AG08395 (cell line): ENCODE measurements at places on chromosomes 12 and 14.
A peak's percentile ranks its signal among the peaks of the same experiment; 100 is the strongest.

DNA sequence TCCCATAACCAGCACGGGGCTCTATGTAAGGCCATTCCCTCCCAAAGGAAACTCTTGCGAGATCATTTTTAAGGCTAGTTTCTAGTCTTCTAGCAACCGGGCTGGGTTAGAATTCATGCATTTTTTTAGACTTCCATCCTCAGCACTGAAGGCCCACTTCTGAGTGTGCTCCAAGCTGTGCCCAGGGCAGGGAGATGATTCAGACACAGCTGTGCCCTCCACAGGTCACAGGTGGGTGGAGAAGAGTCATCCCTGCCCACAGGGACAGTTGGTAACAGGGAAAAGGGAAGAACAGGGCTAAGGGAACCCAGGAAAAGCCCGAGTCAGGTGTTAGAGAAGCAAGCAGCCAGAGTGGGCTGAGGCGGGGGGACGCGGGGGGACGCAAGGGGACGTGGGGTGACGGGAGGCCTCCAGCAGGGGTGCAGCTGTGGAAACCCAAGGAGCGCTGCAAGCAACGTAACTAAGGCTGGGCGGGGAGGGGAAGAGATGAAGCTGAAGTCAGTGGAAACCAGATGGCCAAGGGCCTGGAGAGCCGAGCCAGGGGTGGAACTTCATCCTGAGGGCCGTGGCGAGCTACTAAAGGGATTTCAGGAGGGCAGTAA is 27.2 kb upstream of the PPP2R5C start:
- no peak for DNase-seq

- DNase-seq = no peak
Measured at GRCh38 chr14:100533656-100534485, 53.3 kb downstream of the BEGAIN start.

DNA sequence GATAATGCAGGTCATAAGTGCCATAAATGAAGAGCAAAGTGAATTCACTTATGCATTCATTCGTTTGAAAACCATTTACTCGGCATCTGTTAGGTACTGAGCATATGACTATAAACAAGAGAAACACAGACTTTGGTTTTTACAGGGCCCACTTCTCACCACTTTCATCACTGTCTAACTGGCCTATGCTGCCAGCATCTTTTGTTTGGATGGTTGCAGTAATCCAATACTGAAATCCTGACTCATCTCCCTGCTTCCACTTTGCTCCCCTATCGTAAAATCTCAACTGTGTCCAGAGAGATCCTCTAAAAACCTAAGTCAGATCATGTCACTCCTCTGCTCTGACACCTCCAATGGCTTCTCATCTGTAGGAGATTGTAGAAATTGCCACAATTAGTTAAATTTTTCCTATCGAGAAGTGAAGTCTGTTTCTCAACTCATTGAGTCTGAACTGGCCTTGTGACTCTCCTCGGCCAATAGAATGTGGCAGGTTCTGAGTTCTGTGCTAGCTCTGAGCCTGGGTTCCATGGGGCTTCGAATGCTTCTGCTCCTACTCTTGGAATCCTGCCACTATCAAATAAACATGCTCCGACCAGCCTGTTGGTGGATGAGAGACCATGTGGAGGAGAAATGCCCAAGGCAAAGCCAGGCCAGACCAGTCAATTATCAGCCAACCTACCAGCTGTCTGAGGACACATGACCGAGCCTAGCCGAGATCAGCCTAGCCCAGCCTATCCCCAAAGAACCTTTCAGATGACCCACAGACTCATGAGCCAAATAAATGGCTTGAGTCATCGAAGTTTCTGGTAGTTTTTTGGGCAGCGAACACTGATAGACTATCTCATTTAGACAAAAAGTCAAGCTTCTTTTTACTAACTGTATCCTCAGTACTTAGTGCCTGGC is 2.2 kb upstream of the BATF start:
- peak; percentile 41 for DNase-seq

DNA sequence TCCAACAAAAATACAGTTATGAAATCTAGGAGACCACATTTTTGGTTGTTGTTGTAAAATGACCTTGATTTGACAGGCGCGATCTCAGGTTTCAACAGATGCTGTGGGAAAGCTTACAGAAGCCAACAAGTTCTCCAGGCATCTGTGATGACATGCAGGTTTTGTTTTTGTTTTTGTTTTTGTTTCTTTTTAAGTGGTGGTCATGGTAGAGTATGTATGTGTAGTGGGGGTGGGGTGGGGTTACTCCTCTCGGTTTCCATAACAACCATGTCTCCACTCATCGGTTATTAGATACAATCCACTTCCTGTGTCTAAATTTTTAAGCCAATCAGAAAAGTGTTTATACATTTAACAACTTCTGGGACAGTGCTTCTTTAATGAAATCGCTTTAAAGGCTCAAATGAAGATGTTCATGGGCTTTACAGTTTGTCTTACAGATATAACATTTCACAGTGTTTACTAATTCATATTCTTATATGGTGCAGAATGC is 199.9 kb upstream of the FOXN3 start:
- DNase-seq = peak; percentile 50

DNA sequence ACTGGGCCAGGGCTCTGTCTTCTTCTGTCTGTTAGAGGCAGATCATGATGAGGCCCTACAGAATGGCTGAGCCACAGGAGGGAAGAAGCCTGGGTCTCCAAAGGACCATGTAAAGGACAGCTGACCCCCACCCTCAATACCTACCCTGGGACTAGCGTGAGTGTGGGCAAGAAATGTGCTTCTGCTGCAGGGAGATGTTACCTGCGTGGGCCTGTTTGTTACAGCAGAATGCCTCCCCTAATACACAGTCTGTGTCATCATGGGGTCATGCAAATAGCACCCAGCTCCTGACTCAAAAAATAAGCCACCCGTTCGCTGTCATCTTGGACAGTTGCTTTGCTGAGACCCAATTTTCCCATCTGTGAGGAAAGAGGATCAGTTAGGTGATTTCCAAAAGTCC is 90.6 kb downstream of the CALM1 start:
- DNase-seq = no peak

- no peak for DNase-seq
Measured at GRCh38 chr12:25752710-25753309, 199.7 kb upstream of the LMNTD1 start.

GRCh38 chr12:113271853-113272561 is 50.7 kb downstream of the TPCN1 start:
- peak; percentile 95 for DNase-seq

- DNase-seq = peak; percentile 48
Measured at GRCh38 chr12:109147954-109148353, 31.6 kb downstream of the ACACB start.

DNA sequence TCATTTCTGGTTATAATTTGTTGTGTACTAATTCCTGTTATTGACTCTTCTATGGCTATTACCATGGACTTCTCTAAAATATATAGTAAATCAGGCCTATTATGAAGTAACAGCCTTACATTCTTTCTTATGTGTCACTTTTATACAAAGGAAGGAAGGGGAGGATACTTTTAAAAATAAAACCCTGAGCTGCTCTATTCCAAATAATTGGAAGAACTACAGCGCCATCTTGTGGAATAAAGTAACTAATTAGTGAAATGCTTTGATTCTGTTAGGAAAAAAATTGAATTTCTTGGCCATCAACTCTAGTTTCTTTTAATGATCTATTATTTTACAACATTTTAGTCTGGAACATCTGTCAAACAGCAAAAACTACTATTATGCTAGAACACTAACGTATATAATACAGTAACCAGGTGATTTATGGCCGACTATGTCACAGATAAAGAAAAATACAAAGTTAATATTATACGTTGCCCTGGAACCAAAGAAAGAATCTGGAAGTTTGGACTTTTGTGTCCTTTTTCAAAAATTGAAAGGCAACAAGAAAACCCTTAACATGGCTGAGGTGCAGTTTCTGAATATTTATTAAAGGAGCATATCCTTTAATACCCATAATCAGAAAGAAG is 55.0 kb upstream of the NELL2 start:
- DNase-seq = peak; percentile 40
